ENCODE measurements at places on chromosomes 2 and 18.
A peak's percentile ranks its signal among the peaks of the same experiment; 100 is the strongest.

GRCh38 chr2:150994076-150994475 is 267.6 kb downstream of the RBM43 start:
- DNase-seq: no peak

DNA sequence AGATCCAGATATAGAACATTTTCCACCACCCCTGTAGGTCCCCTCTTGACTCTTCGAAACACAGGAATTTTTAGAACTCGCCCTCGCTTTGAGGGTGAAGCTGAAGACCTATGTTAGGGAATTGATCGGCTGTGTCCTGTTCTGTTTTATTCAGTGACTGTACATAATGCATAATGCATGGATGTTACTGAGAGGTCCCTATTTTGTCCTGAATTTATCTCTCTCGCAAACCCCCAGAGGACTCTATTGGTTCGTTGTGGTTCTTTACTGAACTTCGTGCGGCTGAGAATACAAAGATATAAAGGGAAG is 431 bp upstream of the EIF5B start:
- DNase-seq: no peak

GRCh38 chr18:26091047-26091630 is 726 bp upstream of the SS18 start:
- DNase-seq: no peak

- no peak for DNase-seq
Measured at GRCh38 chr2:165593081-165593480, 123.6 kb downstream of the CSRNP3 start.

DNA sequence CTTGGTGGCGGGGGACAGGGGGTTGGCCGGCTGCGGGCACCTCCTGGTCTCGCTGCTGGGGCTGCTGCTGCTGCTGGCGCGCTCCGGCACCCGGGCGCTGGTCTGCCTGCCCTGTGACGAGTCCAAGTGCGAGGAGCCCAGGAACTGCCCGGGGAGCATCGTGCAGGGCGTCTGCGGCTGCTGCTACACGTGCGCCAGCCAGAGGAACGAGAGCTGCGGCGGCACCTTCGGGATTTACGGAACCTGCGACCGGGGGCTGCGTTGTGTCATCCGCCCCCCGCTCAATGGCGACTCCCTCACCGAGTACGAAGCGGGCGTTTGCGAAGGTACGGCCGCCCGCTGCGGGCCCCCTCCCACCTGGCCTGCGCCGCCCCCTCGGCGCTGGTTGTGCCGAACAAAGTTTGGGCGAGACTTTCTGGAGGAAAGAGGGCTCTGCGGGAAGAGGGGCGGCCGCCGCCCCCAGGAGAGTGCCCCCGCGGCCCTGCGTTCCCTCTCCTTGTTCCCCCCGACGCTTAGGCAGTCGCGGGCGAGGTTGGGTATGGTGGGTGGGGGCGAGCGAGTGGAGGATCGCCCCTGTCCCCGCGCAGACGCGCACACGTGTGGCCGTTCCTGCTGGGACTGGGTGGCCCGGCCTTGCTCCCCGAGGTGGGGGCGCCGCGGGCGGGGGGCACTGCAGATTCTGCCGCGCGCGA is 866 bp downstream of the CRIM1 start:
- DNase-seq: peak; percentile 18

DNA sequence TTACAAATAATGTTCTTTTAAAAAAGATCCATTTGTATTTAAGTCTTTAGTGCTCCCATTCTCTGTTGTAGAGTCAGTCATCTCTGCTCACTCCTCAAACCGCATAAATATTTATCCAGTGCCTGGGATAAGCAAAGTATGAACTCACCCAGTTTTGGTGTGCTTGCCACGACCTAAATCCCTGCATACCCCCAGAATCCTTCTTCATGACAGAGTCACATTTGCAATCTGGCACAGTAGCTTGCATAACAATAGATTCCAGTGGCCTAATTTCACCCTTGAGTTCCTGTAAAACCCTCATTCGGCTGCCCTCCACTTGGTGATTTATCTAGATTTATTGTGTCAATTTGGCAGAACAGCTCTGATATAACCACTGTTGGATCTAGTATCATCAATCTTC is 92.9 kb downstream of the DTNA start:
- DNase-seq: no peak

GRCh38 chr18:41134426-41134825 is 820.6 kb upstream of the PIK3C3 start:
- DNase-seq: no peak

DNA sequence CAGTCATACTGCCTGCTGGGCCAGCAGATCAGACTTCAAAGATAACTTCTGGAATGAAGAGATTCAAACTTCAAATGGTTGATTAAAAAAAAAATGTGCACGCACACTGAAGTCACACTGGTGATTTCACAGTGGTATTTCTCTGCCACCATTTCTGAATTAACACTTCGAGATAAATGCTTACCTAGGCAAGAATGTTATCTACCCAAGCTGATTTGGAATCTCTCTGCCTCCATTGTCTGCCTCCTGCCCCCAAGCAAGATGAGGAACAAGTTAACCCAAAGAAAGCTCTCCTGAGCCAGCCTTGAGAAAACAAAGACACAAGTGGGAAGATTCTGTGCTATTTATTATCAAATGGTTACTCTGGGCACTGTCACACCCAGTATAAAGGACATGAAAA is 6.5 kb downstream of the LAMA1 start:
- no peak for DNase-seq

DNA sequence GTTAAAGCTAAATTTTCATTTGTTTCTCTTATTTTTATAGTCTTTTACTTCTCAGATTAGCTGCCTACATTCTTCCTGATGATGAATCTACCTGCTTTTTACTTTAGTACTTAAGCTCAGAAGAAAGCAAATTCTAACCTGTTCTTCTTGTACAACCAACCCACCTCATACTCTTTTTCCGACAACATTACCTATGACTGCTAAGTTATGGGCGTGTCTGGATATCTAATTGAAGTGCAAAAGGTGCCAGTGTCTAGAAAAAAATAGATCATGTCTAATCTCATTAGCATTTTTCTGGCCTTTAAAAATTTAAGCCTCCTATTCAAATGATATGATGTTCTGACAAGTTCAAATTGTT is 1.5 kb upstream of the RGPD4 start:
- DNase-seq: no peak

DNA sequence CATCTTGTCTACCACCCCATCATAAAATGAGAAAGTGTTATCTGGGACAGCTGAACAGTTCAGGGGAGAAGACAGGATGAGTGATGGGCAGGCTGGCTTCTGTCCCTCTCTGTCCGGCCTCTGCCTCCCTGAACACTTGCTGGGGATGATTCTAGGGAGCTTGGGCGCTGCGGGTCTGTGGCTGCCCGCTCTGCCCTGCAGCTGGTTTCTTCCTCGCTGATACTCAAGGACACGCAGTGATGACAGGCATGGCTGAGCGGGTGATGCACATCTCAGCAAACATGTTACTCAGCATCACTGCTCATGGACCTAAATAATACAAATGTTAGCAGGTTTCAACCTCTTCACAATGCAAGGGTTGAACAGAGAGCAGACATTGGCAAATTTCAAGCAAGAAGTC is 161.1 kb downstream of the TMEM18 start:
- DNase-seq: no peak

GRCh38 chr2:167944825-167945659 is 302.4 kb downstream of the STK39 start:
- DNase-seq: no peak

GRCh38 chr18:45995461-45995860 is 28.3 kb upstream of the EPG5 start:
- no peak for DNase-seq

DNA sequence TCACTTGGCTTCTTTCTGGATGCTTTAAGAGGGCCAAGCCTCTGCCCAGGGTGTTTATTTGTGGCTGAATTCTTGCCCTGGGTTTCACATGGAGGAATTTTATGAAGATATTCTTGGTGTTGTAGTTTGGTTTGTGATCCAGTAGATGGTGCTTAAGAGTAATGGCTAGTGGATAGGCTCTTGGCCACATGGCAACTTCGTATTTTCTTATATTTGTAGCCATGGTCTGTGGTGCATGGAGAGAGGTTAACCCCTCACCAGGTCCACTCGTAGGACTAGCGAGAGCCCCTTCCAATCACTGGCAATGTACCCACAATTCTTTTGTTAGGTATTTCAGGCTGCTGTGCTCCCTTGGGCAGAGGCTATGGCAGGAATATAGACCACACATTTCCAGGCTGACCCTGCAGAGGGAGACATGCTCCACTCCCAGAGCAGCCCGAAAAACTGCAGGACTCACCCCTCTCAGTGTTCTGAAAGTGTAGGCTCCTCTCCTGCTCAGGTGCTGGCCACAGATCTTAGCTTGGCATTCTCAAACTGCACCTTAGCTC is 582.1 kb upstream of the SETBP1 start:
- DNase-seq: no peak

DNA sequence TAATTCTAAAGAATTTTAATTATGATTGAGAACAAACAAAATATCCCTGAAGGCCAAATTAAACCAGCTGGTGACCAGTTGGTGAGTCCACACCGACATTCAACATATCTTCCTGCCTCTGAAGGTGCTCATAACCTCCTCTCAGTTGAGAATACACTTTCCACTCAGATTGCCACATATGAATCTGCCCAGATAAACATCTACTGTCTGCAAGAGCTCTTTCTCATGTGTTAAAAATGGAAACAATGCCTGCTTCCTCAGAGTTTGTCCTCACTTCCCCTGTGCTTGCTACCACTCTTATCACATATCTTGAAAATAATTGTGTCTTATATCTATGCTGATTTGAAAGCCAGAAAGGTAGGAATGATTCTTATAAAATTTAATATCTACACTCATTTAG is 177.7 kb upstream of the GULP1 start:
- no peak for DNase-seq

GRCh38 chr2:236557306-236558030 is 12.2 kb upstream of the ACKR3 start:
- DNase-seq: no peak

GRCh38 chr2:168635065-168635577 is 167.3 kb upstream of the NOSTRIN start:
- DNase-seq: no peak

DNA sequence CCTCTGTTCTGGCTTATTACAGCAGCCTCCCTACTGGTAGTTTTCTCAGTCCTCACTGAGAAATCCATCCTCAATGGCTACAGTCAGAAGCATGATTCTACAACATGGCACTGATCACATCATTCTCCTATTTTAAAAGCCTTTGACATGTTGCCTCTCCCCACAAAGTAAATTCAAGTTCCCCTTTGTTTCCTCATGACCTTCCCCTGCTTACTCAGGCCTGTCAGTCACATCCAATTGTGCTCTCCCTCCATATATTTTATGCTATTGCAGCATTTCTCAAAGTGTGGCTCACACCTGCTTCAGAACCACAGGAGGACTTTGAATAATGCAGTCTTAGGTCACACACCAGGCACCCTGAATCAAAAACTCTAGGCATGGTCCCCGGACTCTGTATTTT is 124.6 kb downstream of the SPOPL start:
- DNase-seq: no peak

DNA sequence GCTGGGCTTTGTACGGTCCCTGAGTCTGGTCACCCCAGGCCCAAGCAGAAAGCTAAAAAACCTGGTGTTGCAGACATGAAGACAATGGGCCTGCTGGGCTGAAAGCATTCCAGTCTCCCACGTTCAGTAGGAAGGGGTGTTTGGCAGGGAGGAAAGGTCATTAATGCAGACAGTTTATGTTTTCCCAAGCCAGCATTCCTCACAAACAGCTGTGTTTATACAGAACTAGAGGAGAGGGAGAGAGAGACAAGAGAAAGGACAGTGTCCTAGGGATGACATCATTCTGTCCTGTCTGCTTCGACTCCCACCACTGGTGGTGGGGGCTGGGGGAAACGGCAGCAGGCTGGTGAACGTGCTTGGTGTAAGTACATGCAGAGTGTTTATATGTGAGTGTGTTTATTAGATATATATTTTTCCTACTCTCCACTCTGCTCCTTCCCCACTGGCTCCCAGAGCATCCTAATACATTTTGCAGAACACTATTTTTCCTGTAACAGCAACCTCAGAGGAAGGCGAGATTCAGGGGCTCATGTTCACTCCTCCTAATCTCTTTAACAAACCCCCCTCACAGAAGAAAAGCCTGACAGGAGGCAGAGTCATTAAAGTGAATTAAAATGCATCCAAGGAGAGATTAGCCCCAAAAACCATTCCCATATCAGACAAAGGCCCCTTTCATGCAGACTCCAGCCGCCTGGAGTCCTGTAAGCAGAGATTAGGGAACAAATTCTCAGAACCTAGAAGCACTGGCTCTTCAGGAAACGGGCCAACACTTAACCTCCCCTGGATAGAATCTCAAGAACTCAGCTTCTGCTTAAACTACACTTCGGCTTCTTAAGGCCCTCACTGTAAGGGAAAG is 380.4 kb downstream of the TNS1 start:
- no peak for DNase-seq

- no peak for DNase-seq
Measured at GRCh38 chr18:44911773-44912172, 231.1 kb downstream of the SETBP1 start.

GRCh38 chr2:230666885-230667712 is 45.5 kb upstream of the CAB39 start:
- no peak for DNase-seq

- DNase-seq: no peak
Measured at GRCh38 chr18:13604786-13605185, 121.6 kb downstream of the FAM210A start.

DNA sequence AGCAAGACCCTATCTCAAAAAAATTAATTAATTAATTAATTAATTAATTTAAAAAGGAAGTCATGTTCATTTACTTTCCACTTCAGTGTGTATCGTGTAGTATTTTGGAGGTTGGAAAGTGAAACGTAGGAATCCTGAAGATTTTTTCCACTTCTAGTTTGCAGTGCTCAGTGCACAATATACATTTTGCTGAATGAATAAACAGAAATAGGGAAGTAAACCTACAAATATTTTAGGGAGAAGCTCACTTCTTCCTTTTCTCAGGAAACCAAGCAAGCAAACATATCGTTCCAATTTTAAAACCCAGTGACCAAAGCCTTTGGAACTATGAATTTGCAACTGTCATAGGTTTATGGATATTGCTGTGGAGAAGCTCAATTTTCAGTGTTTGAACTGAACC is 27.8 kb downstream of the SLC14A1 start:
- no peak for DNase-seq

DNA sequence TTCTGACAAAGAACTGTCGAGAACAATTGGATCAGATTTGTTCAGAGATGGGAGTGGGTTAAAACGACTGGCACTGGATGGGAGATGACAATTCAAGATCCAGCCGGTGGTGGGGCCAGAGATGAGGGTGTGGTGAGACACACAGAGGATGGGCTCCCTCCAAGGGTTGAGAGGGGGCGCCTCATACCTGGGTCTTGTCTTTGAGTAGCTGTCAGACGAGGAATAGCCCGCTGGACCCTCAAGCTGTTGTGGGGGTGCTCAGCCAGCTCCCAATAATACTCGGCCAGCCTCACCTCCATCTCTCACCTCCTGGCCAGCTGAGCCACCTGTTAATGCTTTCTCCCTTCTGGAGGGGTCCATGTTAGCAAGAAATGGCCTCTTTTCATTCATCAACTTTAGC is 14.0 kb downstream of the INPP5D start:
- no peak for DNase-seq

DNA sequence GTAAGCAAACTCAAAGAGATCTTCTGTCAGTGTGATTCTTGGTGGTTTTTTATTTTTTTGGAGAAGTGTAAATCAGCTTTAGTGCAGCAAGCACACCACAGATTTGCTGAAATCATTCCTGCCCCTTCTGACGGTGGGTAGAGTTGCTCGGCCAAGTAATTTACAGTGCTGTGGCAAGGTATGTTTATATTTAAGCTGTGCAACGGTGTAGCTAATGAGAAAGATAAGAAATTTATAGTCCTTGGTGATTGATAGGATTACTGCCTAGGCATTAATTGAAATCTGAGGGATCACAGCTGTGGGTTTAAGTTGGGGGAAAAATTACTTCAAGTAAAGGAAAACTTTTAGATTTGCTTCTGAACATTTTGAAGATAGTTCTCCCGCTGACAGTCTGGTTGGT is 286.6 kb downstream of the AGAP1 start:
- DNase-seq: no peak
